SHP77 (cell line): ENCODE measurements at places on chromosomes 12 and 14.

DNA sequence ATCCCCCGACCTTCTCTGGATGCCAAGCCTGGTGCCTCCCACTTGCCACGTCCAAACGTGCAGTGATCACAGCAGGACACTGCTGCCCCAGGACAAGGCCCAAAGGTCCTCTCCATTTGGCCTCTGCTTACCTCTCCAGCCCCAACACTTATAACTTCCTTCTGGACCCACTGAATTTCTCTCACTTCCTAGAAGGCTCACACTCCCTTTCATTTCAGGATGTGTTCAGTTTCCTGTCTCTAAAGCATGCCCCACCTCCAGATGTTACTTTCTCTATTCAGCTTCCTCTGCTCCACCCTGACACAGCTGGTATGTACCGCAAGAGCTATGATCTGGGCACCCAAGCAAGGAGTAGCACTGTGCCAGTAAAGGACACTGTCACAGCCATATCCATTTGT lies 33.0 kb downstream of the CDKL1 start:
- DNase-seq: no peak

DNA sequence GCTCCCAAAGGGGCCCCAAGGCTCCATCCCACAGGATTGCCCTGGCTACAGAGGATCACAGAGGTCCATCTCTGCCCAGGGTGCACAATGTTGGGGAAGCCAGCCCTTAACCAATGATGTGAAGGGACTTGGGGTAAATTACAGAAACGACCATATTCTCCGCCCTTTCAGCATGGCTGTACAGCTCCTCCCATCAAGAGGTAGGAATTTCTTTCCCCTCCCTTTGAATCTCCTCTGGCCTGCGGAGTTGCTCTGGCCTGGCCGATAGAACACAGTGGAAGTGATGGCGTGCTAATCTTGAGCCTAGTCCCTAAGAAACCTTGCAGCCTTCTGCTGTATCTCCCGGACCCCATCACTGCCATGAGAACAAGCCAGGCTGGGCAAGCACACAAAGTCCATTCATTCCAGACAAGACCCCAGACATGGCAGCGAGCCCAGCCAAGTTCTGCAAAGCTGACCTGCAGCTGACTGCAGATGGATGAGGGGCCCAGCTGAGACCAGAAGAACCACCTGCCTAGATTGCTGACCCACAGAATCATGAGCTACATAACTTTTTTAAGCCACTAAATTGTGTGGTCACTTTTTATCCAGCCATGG lies 6.9 kb upstream of the IFI27 start:
- no peak for DNase-seq

DNA sequence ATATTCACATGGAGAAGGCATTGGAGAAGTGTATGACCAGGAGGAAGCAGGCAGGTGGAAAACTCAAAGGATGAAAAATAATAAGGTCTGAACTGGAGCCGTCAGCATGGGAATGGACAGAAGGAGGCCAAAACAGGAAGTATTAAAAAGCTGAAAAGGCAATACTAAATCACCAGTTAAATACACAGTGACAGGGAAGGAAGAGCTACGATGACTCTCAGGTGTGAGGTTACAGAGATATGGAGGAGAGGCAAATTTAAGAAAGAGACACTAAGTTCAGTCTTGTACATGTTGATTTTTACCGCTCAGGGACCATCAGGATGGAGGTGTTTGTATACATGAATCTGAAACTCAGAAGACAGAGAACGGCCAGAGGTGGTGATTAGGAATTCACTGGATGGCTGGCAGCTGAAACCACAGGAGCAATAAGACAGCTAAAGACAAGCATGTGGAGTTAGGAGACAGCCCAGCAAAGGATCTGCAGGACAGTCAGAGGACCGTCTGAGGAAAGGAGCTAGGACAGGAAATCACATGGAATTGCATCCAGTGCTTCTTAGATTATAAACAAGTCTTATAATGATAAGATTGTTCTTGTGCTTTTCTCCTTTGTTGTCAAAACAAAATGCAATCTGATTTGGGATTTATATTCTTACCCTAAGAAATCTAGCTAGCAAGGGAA lies 33.9 kb upstream of the CDKN3 start:
- DNase-seq: no peak

GRCh38 chr14:20418501-20418909 lies 5.2 kb upstream of the TEP1 start:
- DNase-seq: no peak

DNA sequence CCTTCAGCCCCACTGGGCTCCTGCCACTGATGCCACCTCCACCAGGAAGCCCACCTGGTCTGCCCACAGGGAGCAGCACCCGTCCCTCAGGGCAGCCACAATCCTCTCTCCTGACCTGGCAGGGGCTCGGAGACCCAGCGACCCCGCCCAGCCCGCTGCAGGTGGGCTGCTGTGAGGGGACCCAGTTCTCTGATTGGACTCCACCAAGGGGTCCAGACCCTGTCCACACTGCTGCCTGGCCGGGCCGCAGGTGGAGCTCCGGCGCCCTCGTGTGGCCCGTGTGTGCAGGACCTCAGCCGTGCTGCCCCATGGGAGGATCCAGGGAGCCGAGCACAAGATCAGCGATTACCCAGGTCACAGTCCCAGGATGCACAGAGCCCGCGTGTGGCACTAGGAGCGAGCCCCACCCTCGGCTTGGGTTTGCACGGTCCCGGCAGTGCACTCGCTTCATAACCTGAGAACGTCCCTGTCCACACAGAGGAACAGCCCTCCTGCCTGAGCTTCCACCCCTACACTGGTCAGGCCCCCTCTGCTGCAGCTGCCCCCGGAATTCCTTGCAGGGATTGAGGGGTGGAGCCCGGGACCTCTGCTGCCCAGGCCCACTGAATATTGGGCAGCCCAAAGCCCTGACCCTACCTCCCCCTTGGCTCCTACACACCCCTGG lies 35.4 kb upstream of the TMEM179 start:
- peak; percentile 45 for DNase-seq

DNA sequence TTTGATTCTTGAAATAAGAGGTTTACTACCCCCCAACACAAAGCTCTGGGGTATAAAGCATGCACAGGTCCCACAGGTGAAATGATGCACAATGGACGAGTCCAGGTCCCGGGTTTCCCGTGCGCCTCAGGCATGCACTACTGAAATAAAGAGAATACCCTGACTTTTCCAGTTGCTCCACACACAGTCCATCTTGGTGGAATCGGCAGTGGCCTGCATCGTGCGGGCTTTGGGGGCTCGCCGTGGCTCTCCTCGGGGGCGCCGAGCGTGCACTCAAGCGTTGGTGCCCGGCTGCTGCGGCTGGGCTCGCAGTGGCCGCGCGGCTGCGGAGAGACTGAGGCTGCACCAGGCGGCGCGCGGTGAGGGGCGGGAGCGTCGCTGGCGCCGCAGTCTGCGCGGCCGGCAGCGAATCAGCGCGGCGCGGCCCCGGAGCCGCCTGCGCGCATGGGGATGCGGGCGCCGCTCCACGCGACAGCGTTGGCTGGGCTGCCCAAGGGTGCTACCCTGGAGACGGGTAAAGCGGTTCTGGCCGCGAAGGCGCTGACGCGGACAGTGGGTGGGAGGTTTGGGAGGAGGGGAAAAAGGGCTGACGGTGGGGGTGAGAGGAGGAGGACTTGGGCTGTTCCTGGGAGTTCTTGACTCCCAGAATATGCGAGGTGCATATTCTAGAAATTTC lies 53.8 kb upstream of the CCDC175 start:
- DNase-seq: peak; percentile 55
